ENCODE measurements at places on chromosomes 12 and 14. TPM values are rescaled to one million over a fixed set of nuclear protein-coding genes. Genes with fewer than 3 reads are reported as not detected.

- DNase-seq = no peak
Observed at GRCh38 chr12:79400481-79400880, 290.3 kb downstream of the PAWR start.

Gene CCDC77
- 10.4 TPM for total RNA-seq

DNA sequence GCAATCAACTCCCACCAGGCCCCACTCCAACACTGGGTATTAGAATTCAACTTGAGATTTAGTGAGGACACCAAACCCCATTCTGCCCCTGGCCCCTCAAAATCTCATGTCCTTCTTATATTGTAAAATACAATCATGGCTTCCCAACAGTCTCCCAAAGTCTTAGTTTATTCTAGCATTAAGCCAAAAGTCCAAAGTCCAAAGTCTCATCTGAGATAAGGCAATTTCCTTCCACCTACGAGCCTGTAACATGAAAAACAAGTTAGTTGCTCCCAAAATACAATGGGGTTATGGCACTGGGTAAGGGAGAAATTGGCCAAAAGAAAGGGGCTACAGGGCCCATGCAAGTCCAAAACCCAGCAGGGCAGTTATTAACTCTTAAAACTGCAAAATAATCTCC lies 46.6 kb upstream of the TMTC1 start:
- DNase-seq = no peak

Gene SLC2A3
- total RNA-seq = 19.0 TPM

- DNase-seq = no peak
Observed at GRCh38 chr14:52060080-52060479, 8.8 kb downstream of the NID2 start.

DNA sequence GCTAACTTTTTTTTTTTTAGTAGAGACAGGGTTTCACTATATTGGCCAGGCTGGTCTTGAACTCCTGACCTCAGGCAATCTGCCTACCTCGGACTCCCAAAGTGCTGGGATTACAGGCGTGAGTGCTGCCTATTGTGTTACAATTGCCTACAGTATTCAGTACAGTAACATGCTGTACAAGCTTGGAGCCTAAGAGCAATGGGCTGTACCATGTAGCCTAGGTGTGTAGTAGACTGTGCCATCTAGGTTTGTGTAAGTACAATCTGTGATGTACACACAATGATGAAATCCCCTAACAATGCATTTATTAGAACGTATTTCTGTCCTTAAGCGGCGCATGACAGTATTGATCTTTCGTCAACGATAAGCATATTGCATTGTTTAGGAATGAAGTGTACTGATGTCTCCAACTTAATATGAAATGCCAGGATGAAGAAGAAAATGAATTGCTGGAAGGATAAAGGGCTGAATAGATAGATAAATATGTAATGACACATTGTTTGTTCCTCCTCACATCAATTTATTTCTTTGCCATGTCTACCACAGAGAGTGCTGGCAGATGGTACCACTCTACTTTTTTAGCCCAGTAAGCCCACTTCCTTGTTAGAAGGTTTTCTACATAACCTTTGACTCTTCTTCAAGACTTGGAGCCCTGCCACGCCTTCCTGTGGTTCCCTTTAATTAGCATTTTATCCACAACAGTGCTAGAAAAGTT lies 467.5 kb downstream of the VRK1 start:
- no peak for DNase-seq

- DNase-seq = no peak
Observed at GRCh38 chr12:112852127-112852526, 54.6 kb upstream of the OAS1 start.

DNA sequence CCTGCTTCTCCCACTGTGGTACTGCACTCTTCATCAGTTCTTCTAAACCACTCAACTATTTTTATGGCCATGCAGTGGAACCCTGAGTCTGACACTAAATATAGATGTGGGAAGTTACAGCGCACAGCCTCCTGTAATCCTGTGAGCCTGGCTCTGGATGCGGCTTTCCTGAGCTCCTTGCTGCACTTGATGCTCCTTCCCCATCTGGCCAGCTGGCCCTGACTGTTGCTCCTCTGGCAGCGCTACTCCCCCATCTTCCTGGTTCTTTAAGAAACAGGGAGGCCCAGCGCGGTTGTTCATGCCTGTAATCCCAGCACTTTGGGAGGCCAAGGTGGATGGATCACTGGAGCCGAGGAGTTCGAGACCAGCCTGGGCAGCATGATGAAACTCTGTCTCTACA lies 24.6 kb downstream of the IQSEC3 start:
- no peak for DNase-seq

- DNase-seq = no peak
Observed at GRCh38 chr12:720231-720941, 32.0 kb upstream of the WNK1 start.

Gene DDX23
- total RNA-seq = 65.1 TPM

DNA sequence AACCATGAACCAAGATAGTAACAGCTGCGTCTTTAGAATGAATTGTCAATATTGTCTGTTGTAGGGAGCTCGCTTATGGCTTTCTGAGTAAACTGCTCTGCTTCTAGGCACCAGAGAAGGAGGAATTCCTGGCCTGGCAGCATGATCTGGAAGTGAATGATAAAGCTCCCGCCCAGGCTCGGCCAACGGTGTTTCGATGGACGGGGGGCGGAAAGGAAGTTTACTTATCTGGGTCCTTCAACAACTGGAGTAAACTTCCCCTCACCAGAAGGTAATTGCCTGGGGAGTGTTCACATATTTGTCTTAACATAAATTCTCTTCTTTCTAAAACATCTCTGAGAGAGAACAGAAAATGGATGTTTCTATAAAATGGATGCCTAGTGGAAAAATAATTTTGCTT lies 4.3 kb downstream of the PRKAB1 start:
- no peak for DNase-seq

GRCh38 chr12:9132008-9132535 lies 16.4 kb upstream of the A2M start:
- no peak for DNase-seq

GRCh38 chr12:117433878-117434277 lies 72.5 kb upstream of the NOS1 start:
- DNase-seq = no peak

DNA sequence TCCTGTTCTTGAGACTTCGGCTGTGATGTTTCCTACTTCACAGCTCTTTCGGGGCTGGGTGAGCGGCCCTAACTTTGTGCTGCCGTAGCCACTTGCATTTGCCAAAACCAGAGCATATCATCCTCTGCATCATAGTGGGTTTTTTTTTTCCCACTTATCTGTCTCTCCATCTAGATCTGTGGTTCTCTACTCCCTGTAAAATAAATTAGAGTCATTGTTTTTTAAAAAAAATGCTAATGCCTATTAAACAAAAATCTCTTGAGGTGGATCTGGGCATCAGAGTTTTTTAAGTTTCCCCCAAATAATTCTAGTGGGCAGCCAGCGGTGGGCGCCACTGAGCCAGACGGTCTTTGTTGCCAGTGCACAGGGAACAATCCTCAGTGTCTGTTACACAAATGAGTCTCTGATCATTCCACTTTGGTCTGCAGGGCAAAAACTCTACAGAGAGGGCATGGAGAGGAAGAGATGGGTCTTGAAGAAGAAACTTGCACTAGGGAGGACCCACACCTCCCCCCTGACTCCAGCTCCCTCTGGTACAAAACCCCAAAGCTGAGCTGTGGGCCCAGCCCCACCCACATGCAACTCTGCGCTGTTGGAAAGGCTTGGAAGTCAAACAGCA lies 62.4 kb upstream of the BCL2L14 start:
- DNase-seq = no peak
